ENCODE measurements at places on chromosomes 13 and 19.

DNA sequence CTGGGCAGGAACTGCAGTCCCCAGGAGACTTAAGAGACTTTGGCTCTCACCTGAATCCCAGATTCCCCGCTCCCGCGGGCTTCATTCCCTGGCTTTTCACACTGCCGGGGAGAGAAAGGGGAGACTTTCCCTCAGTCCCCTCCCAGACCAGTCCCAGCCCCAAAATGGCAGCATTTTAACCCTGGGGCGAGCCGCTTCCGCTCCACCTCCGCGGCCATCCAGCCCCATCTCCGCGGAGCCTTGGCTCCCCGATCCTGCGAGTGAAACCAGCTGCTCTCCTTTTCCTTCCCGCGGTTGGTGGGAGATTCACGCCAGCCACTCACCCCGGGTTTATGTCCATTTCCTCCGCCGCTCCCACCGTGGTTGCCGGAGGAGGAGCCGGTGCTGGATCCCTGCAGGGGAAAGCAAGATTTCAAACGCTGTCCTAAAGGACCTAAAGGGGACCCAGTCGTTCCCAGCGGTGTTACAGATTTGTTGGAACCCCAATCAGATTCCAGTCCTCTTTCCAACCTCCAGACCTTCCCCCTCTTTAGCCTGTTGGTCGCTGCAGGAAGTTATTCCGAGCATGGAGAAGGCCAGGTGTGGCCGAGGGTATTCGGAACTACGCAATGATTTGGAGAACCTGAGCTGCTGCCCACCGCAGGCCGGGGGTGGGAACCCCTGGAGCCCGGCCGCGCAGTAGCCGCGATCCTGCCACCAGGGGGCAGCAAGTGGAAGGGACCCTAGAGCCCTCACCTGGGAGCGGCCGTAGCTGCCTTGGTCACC lies 3.4 kb downstream of the DMKN start:
- DNase-seq: peak; percentile 52

DNA sequence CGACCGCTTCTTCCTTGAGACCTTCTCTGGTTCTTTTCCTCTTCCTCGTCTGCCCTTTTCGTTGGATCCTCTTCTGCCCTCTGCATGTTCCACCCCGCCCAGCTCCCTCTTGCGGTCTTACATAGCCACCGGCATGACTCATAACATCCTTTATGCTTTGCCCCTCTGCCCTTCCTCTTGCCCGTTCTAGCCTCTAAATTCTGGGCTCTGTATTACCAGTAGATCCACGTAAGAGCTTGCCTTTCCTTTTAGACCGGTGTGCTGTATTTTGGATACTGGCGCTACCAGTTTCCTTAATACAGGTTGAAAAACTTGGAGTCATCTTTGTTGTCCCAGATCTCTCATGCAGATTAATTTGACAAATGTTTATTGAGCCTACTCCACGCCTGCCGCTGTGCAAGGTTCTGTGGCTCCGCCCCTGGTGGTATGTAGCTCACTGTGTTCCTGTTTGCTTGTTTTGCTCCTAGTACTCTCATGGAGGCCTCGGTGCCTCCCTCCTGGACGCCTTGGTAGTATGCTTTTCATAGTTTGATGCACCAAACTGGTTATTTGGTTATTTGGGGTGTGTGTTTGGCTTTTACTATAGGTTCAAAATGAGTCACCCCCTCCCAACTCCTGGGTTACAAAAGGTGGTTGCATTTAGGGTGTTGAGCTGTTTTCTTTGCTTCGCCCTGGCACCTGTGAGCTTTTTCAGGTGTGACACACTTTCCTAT lies 1.7 kb downstream of the GTF3A start:
- DNase-seq: peak; percentile 75

DNA sequence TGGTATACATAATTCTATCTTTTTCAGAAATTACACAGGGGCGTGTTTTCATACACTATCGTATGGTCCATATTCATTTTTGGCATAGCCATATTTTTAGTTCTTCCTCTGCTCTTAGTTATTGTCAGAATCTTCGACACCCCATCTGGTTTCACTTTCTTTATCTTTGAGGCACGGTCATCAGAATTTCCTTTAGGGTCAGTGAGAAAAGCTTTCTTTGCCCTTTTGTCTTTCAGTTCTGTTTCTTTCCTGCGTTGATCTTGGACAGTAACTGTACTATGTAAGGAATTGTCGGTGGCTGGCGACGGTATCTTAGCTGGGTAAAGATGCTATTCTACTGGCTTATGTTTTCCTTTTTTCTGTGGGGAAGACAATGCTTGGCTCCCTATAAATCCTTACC lies 10.6 kb upstream of the KIR2DL4 start:
- peak; percentile 7 for DNase-seq

DNA sequence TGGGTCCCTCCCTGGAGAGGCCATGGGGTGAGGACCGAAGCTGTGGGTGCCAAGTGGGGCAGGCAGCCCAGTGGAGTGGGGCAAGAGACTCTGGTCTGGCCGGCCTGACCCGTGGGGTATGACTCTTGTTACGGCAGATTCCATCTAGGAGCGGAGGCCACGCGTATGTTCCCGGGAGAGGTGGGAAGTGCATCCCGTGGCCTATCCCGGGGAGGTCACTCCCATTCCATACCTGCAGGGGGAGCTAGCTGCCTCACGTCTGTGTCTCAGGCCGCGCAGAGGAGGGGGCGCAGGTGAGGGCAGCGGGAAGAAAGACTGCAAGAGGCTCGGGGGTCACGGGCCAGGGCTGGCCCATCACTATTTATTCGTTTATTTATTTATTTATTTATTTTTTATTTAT lies 4.9 kb downstream of the CSNK1G2 start:
- DNase-seq: no peak

DNA sequence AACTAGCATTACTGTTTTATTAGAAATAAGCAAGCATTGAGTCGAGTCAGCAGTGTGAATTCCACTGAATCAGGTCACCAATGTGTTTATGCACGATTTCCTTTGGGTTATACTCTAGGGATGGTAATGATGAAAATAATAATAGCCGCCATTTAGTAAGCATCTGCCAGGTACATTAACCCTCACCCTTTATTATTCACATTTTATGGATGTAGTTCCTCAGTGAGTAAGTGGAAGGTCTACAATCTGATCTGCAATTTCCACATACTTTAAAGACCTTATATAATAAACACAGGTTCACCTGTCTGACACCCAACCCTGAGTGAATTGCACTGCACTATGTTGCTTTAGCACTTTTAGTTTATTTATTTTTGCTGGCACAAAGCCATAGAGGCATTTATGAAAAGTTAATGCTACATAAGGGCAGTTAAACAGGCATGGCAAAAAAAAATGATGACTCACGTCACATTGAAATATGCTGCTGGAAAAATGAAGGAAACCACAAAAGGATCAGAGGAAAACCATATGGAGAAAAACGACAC lies 122.4 kb downstream of the TRPC4 start:
- no peak for DNase-seq

DNA sequence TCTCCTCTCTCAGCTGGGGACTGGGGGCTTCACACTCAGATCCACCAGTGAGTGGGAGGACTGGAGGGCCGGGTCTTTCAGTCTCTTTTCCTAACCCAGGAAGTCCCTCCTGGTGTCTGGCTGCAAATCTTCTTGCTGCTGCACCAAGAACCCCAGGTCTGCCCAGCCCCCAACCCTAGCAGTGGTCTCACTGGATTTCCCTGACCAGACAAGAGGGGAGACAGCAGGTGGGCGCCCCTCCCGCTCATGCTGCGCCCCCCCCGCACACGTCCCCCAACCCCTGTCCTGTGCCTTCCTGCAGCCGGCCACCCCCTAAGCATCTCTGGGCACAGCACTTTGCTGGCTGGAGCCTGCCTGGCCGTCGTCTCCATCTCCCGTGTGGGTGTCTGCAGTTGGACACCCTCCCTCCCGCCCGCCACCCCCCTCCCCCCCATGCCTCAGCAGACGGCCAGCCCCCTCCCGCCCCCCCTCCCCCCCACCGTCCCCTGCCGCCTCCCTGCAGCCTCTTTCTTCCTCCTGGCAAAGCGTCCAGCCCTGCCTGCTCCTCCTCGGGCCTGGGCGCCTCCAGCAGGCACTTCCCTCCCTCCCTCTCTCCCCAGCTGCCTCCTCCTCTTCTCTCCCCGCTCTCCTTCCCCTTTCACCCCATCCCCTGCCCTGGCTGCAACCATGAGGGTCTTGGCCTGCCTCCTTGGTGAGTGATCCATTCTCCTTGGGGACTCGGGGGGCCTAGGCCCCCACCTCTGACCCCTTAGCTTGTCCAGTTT lies at the start of gene SSC5D:
TSS of gene SSC5D (plus strand) at position 513 of the 764 bp plus-strand sequence. CDS start at position 667, 154 bp downstream.
- peak; percentile 54 for DNase-seq

DNA sequence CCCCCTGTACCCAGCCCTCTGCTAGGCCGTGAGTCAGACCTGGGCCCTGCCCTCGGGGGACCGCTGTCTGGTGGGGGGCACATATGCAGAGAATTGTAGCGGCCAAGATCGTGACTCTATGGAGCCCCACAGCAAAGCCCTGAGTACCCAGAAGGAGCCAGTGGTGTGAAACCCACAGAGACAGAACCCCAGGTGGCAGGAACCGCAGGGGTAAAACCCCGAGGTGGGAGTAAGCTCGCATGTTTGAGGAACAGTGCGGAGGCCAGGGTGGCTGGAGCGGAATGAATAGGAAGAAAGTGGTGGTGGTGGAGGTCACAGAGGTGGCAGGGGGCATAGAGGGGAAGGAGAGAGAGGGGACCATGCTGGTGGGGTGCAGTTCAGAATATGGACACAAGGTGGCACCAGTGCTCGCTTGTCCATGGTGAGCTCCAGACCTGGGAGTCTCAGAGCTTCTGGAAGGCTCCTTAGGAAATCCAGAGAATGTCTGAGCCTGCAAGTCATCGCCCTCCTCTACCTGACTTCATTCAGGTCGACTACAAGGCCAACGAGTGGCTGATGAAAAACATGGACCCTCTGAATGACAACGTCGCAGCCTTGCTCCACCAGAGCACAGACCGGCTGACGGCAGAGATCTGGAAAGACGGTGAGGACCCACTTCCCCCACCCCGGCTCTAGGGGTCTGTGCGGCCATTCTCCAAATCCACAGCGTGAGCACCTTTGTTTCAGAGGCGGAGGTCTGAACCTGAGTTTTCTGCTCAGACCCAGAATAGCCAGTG lies 48.9 kb downstream of the MYH14 start:
- DNase-seq: peak; percentile 34

GRCh38 chr13:111384441-111385182 lies 64.2 kb downstream of the TEX29 start:
- DNase-seq: no peak

GRCh38 chr13:41652735-41653361 lies 195.5 kb downstream of the RGCC start:
- peak; percentile 81 for DNase-seq

GRCh38 chr13:33775339-33776108 lies 42.4 kb upstream of the RFC3 start:
- DNase-seq: no peak

Data from Ammon's horn (tissue), 1 donor.